ENCODE measurements at places on chromosomes 11 and 22.

DNA sequence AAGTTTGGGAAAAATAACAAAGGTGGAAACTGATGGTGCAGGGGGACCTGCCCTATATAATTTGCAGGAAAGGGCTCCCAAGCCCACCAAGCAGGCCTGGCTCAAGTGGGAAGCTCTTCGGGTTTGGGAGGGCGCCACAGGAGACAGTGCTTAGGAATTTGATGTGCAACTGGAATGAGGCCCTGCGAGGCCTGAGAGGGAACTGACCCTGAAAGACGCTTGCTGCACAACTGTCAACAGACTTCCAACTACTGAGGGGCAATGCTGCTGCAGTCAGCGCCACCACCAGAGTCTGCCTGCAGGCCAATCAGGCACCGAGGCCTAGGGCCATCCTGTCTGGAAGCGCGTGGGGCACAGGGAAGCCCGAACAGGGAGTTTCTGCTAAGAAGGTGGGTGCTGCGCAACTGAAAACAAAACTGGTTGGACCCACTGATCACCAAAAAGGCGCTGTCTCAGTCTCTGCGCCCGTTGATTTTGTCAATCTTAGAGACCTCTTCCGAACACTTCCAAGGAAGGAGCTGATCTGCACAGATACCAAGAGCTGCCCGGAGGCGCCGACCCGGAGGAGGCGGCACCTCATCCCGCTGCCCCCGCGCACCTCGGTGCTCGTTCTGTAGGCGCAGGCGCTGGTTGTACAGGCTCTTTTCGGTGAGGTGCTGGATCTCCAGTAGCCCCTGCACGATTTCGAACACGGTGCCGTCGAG is 667 bp downstream of the DGCR6L start:
- no peak for DNase-seq

GRCh38 chr22:24695561-24696511 is 78.7 kb downstream of the PIWIL3 start:
- no peak for DNase-seq

DNA sequence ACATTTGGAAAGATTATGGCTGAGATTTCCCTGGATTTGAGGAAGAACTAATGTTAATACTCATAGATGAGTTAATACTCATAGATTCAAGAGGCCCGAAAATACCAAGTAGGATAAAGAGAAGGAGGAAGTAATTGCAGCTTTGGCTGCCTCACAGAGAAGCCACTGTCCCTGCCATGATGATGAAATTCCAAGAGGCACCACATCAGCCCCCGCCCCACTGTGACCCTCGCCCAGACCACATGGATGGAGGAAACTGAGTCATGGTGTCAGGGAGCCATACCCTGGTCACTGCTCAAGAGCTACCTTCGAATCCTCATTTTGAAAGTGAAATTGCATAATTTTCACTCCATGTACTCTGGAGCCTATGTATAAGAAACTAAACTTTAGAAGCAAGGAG is 92.9 kb upstream of the SLC22A12 start:
- DNase-seq = no peak

GRCh38 chr11:122720107-122720881 is 64.8 kb downstream of the UBASH3B start:
- no peak for DNase-seq

DNA sequence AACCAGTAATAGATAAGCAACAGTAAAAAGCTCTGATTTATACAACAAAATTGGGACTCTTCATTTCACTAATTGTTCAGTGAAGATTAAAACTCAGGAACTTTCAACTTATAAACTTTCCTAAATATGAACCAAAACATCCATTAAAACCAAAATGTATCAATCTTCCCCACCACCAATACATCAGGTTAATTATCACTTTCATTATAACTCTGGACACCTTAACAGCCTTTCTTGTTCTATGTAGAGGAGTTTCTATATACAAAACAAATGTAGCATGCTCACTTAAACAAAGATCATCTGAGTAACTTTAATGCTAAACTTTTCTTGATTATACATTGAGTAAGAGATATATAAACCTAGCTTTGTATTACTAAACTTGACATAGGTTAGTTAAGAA is 74.7 kb downstream of the ST14 start:
- DNase-seq = no peak

DNA sequence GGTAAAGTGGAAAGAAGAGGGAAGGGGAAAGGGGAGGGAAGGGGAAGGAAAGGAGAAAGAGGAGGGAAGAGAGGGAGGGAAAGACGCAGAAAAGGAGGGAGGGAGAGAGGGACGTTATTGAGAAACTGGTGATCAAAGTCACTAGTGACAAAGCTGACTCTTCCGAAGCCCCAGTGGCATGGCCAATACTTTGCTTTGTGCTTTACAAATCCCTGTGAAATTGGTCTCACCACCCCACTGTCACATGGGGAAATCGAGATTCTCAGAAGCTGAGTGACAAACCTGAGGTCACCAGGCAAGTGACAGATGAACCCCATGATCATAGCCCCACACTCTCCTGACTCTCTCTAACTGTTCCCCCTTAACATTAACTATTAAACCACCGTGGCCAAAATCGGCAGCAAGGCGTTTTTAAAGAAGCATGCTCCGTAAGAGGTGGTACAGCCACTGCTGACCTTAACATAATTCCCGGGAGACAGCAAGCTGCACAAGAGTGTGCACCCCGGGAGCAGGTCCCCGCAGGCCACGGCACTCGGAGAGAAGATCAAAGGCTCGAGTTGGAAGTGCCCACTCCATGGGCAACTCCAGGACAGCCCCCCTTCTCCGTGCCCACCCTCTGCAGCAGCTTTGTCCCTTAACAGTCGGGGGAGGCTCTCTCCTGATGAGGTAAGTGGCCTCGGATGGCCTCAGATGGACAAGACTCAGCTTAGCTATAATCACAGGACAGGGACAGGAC is 34.8 kb downstream of the CELSR1 start:
- no peak for DNase-seq

DNA sequence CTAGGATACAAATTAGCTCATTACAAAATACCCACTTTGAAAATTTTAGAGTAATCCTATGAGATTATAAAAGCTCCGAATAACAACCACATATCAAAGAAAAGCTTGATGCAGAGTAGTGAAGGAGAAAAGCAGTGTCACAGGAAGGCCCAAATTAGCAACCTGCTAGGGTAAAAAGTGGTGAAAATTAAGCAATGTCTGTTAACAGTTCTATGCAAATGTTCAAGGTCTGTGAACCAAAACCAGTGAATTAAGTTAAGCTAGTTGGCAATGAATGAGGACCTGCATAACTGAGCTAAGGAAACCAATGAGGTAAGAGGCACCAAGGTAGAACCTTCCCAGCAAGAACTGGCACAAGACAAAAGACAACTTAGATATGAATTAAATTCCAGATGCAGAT is 29.6 kb downstream of the PRDM10 start:
- DNase-seq = no peak

DNA sequence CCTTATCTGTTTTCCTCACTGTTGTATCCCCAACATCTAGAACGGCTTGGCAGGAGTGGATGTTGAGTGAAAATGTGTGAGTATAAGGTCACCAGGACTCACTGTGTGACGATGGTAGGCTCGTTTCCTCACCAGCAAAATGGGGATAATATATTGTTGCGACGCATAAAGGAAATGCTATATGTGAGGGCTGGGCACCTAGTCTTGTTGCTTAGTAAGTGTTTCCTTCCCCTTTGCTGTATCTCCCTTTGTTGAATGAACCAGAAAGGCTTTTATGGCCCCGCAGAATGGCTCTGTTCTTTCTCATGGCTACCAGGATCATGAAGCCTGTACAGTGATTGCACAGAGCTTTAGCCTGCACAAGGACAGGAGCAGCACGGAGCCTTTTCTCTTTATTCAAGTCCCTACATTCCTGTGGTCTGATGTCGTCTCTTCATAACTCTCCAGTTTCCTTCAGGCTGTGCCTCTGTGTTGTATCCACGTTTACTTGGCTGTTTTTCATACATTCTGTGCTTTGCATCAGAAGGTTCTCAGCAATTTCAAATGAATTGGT is 5.4 kb downstream of the TNRC6B start:
- no peak for DNase-seq

GRCh38 chr11:62497132-62497801 is 49.3 kb downstream of the AHNAK start:
- DNase-seq = no peak

DNA sequence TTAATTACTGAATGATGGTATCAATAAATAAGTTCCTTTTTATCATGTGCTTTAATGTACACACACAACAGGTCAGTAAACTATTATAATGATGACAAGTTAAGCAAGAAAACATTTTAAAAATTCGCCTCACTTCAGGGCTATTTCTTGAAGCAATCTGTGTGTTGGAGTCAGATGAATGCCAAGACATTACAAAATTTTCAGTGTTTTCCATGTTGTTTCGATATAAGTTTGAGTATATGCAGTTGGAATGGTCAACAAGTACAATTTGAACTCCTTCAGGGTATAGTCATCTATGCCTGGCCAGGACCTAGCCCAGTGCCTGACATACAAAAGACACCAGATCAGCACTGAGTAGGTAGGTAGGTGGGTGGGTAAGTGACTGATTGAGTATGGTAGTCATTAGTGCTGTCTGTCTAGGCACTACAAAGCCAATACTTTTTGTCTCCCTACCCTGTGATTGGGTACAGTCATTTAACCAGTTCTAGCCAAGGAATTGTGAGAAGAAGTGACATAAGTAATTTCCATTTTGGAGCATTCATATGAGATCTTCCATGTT is 7.5 kb downstream of the PRCP start:
- DNase-seq = no peak

DNA sequence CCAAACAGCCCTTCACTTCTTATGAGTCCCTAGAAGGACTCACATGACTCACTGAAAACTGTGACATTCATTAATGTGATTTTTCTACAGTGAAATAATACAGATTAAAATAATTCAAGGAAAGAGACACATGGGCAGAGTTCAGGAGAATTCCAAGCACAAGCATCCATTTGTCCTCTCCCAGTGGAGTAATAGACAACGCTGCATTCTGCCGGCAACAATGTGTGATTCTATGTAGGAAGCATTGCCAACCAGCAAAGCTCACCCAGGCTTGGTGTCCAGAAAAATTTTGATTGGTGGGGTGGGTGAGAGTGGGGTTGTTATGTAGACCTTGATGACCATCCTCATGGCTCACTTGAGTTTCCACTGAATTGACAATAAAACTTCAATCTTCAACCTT is 123.9 kb downstream of the VPREB1 start:
- DNase-seq = no peak

DNA sequence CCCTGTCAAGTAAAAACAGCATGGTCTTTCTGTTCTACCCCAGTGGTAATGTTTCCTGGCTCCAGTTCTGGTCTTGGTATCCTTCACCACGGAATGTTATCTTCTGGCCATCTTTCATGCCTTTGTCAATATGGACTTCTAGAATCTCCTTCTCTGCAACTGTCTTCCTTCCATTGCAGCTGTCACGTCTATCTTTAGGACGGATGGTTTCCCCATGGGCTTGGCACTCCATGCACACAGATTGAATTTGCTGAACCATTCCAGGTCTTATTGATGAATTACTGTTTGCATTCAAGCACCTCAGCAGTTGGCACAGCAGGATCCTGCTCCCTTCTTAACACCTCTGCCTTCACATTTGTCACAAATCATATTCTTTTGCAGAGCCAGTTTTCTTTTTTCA is 44.9 kb upstream of the SLC25A18 start:
- DNase-seq = no peak

- DNase-seq = no peak
Measured at GRCh38 chr11:83449338-83449913, 163.3 kb upstream of the CCDC90B start.

DNA sequence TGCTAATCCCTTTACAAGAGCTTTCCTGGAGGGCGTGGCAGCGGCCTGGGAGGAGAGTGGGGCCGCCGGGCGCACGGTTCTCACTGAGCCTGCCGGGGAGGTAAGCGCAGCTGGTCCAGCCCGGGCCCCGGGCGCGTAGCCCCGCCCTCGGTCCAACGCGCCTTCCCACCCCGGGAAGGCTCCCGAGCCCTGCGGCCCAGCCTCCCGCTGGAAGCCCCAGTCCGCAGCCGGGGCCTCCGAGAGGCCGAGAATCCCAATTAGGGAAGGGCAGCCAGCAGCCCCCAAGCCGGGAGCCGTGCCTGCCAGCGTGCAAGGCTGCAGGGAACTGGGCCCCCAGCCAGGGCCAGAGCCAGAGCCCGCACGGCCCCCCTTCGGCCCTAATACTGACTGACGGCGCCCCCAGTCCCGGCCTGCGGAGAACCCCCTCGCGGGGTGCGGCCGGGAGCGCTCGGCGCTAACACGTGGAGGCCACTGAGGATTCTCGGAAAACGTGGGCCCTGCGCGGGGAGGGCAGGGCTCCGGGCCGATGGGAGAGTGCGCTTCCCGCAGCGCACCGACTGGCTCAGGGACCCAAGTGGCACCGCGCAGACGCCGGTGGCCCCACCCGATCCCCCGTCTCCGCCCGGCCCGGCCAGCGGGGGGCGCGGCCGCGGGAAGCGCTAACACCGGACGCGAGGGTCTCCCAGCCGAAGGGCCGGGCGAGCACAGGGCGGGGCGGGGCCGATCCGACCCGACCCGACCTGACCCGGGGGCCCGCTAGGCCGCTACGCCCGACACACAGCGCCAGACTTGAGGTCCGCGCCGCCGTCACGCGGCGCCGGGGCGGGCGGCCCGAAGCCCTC is 5.7 kb downstream of the ZFTA start:
- no peak for DNase-seq

DNA sequence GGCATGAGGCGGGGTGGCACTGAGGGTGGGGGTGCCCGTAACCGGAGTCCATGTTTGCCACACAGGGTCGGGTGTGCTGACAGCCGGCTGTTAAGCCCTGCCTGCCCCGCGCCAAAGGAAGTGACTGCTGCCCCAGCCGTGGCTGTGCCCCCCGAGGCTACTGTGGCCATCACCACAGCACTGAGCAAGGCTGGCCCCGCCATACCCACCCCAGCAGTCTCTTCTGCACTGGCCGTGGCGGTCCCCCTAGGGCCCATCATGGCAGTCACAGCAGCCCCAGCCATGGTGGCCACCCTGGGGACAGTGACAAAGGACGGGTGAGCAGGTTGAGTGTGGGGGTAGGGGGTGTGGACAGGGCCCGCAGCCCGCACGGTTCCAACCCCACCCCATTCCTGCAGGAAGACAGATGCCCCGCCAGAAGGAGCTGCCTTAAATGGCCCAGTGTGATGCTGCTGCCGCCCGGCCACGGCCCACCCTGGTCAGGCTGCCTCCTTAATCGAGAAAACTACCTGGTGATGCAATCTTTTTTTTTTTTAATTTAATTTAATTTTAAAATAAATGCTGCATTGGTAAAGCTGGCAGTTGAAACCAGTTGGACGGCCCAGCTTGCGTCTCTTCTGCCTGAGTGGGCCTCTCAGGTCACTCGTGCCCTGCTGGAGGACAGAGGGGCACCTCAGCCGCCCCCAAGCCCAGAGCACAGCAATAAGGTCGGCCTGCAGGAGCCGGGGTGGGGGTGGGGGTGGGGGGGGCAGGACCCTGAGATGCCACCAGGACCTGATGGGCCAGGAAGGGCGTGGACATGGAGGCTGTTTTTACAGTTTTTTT is 30.8 kb downstream of the SBF1 start:
- no peak for DNase-seq

DNA sequence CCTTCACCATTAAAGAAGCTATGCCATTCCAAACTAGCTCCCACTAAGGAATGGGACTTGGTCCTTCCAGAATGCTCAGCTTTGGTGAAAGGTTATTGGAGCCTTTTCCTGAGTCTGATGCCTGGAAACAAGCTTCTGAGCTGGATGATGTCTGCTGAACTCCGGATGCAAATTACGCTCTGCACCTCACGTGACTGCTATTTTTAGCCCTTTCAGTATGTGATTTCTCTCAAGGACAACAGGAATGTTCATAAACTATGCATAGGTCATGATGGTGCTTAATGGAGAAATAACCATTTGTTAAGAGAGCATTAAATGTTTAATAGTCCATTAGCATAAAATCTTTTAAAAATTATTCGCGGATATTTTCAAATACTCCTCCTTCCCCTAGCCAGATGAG is 631.4 kb upstream of the KIRREL3 start:
- DNase-seq = no peak
